ENCODE measurements at places on chromosomes 5 and 9. TPM values are rescaled to one million over a fixed set of nuclear protein-coding genes. Genes with fewer than 3 reads are reported as not detected.

The SLC22A4 gene
- 4.9 TPM for total RNA-seq

The NOXA1 gene
- total RNA-seq = 1.5 TPM

The DOK3 gene
- 4.2 TPM for total RNA-seq

The PCDHA3 gene
- total RNA-seq = 1.1 TPM

The FBN2 gene
- total RNA-seq = 20.5 TPM

The PCDHGA7 gene
- total RNA-seq = 0.79 TPM

The AHRR gene
- 4.9 TPM for total RNA-seq

The DNAJC25 gene
- 11.3 TPM for total RNA-seq

The LRRC26 gene
- total RNA-seq = 1.6 TPM

The RANBP3L gene
- not detected for total RNA-seq

The ZBED3 gene
- 4.2 TPM for total RNA-seq

The CD180 gene
- total RNA-seq = not detected

The BTNL9 gene
- total RNA-seq = 1.3 TPM

Data from A549 treated with ZK216348 at 1 μM for 4 hours (cell line).